GM04503 (cell line): ENCODE measurements at places on chromosomes 6 and 20.

- DNase-seq = peak; percentile 91
Observed at GRCh38 chr20:49510562-49511122, 28.2 kb upstream of the KCNB1 start.

DNA sequence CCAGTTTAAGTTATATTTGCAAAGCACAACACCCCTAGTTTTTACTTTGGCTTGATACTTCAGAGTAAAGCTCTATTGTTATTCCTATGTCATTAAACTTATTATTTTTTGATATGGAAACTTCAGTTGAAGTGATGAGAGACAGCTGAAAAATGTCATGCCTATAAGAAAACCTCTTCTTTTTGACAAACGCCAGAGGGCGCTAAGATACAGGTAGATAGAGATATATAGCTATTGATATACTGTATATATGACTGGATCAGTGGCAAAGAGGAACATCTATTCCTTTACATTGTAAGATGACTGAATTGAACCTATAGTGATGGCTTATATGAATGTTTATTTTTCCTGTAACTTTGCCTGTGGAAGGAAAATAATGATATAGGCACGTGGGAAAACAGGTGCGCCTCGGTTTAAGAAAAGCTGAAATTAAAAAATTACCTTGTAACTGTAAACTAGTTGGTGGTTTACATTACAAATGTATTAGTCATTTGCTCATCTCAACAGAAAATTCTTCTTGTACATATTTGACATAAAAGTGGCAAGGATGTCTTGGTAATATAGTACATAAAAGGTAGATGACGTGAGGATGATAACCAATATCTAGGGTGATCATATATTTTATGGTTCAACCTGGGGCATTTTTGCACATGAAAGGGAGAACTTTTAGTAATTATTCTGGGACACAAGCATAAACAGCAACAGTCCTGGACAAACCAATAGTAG lies 74.1 kb downstream of the LAMA4 start:
- DNase-seq = no peak

GRCh38 chr6:28567506-28567905 lies 41.8 kb downstream of the GPX5 start:
- no peak for DNase-seq

- no peak for DNase-seq
Observed at GRCh38 chr6:5439749-5440148, 178.4 kb downstream of the FARS2 start.

DNA sequence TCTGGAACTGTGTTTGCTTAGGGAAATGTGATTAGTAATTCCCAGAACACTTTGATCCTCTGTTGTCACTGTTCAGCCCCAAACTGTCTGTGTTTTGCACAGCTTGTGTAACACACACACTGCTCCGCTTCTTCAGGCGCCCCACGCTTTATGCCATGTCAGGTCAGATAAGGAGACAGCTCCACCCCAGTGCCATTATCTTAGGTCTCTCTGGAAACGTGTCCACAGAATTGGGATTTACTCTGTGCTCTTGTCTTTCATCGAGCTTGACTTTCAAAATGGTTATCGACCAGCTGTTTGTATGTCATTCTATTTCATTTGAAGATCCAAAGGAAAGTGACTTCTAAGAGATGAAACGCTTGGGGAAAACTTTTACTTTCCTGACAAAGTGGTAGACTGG lies 106.4 kb upstream of the SSTR4 start:
- DNase-seq = no peak

GRCh38 chr20:35698298-35699126 lies 640 bp downstream of the NFS1 start:
- no peak for DNase-seq

- peak; percentile 93 for DNase-seq
Observed at GRCh38 chr20:11716239-11716944, 201.3 kb upstream of the BTBD3 start.

DNA sequence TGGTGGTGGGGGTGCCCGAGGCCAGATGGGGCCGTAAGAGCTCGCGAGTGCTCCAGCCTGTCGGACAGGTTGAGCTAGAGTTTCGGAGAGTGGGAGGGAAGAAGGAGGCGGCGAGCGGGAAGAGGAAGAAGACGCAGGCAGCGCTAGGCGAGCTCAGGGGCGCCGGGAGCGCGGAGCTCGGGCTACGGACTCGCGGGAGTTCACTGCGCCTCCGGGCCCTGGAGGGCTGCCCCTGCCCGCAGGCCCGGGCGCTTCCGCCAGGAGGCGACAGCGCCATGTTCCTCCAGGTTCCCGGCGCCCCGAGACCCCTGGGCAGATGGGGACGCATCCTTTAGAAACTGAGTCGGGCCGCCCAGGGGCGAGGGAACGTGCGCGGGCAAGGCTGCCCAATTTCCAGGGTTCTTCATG lies 984 bp downstream of the TFAP2C start:
- peak; percentile 46 for DNase-seq

- DNase-seq = no peak
Observed at GRCh38 chr20:10490706-10491105, 55.6 kb downstream of the SLX4IP start.

DNA sequence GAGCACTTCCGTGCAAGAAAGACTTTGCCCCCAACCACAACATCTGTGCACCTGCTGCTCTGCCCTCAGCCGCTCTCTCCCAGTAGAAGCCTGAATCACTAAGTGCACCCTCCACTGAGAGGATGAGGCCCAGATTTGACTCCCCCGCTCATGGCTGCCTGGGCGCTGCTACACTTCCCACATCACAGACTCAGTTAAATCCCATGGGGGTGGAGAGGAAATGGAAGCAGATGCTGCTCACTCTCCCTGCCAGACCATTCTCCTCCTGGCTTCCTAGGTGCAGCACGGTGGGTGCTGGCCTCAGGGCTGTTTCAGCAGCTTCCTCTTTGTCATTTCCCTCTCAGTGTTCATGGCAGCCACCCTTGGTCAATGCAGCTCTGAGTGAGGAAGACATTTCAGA lies 4.8 kb downstream of the CST5 start:
- DNase-seq = no peak

- DNase-seq = no peak
Observed at GRCh38 chr20:9889270-9889981, 50.5 kb upstream of the PAK5 start.

- no peak for DNase-seq
Observed at GRCh38 chr6:7550433-7550801, 8.9 kb downstream of the DSP start.

- no peak for DNase-seq
Observed at GRCh38 chr6:4925580-4925979, 78.3 kb downstream of the RPP40 start.

GRCh38 chr20:2672446-2672845 lies 8.4 kb upstream of the IDH3B start:
- DNase-seq = no peak

DNA sequence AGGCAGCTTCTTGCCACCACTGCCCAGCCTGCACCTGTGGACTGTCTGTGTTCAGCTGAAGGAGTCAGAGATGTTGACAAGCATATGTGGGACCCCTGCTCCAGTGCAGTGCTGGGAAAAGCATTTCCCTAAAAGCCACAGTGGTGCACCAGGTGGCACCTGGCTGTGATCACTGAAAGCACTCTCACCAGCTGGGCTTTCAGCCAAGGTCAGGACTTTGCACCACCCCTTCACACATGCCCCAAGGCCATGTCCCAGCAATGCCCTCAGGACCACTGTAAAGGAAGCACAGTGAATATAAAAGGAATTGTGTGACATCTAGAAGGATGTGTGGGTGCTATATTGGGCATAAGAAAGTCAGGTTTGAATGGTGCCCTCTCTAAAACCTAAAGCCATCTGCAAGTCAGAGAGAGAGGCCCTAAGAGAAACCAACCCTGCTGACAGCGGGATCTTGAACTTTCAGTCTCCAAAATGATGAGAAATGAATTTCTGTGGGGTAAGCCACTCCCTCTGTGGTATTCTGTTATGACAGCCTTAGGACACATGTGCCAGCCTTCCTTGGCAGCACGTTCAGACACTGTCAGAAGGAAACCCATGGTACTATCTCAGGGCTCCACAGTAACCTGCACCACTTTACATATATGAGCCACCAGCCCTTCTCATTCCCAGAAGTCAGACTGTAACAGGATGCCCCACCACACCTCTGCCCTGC lies 30.7 kb downstream of the CBLN4 start:
- DNase-seq = no peak

- DNase-seq = no peak
Observed at GRCh38 chr6:3330199-3330598, 71.5 kb downstream of the PSMG4 start.

GRCh38 chr20:44075950-44076232 lies 111.1 kb downstream of the JPH2 start:
- DNase-seq = no peak

GRCh38 chr6:103672169-103672568 lies 1187.5 kb downstream of the HACE1 start:
- DNase-seq = no peak
